Kidney (tissue), 22 donors: ENCODE measurements at places on chromosomes 13 and 19. TPM values are rescaled to one million over a fixed set of nuclear protein-coding genes. Genes with fewer than 3 reads are reported as not detected.

CIC gene
- total RNA-seq: 90.9 TPM

WDR88 gene
- total RNA-seq: not detected

LAIR1 gene
- 41.9 TPM for total RNA-seq

ACP7 gene
- total RNA-seq: not detected

RDH8 gene
- total RNA-seq: not detected

ZNF547 gene
- 4.1 TPM for total RNA-seq

XRCC1 gene
- total RNA-seq: 24.5 TPM

SYCN gene
- not detected for total RNA-seq

IGFL2 gene
- total RNA-seq: not detected

SLITRK5 gene
- total RNA-seq: 0.09 TPM

CLIP3 gene
- 10.3 TPM for total RNA-seq

TMEM190 gene
- total RNA-seq: not detected

ZNF331 gene
- 22.3 TPM for total RNA-seq

LYPD3 gene
- 1.7 TPM for total RNA-seq

RABAC1 gene
- total RNA-seq: 146 TPM

CCNE1 gene
- 1.4 TPM for total RNA-seq

UNC13A gene
- total RNA-seq: 2.2 TPM

PRR22 gene
- total RNA-seq: 4.2 TPM

SLC10A2 gene
- 0.19 TPM for total RNA-seq

SHISA2 gene
- 3.7 TPM for total RNA-seq

CBARP gene
- 1.1 TPM for total RNA-seq

FCGBP gene
- 51.7 TPM for total RNA-seq

SLC7A10 gene
- total RNA-seq: not detected

TMEM150B gene
- total RNA-seq: 3.6 TPM

ZIC5 gene
- not detected for total RNA-seq

C19orf33 gene
- 43.9 TPM for total RNA-seq

PLIN5 gene
- total RNA-seq: 30.7 TPM

MUC16 gene
- 0.41 TPM for total RNA-seq

SYT3 gene
- total RNA-seq: 0.63 TPM

CPAMD8 gene
- total RNA-seq: 64.1 TPM

ZNF541 gene
- 0.69 TPM for total RNA-seq

C19orf38 gene
- total RNA-seq: 3.3 TPM

IRGC gene
- total RNA-seq: not detected

PSG3 gene
- total RNA-seq: not detected

FUT2 gene
- total RNA-seq: 5.8 TPM

NXNL1 gene
- not detected for total RNA-seq

ZNF329 gene
- total RNA-seq: 12.5 TPM

APOC1 gene
- total RNA-seq: 11.8 TPM

NEK3 gene
- total RNA-seq: 21.1 TPM

NLRP7 gene
- total RNA-seq: 0.16 TPM

TBXA2R gene
- total RNA-seq: 6.7 TPM

PDX1 gene
- total RNA-seq: not detected

PLIN4 gene
- total RNA-seq: 2.2 TPM

BST2 gene
- 89.6 TPM for total RNA-seq

APLP1 gene
- 3.8 TPM for total RNA-seq

REXO1 gene
- 36.8 TPM for total RNA-seq

ZNF320 gene
- total RNA-seq: 25.8 TPM

LHFPL6 gene
- 59.2 TPM for total RNA-seq
